ENCODE measurements at places on chromosomes 4 and X.
A peak's percentile ranks its signal among the peaks of the same experiment; 100 is the strongest.

- DNase-seq = no peak
Observed at GRCh38 chr4:41976775-41977516, 4.6 kb upstream of the DCAF4L1 start.

GRCh38 chrX:10656214-10656613, 35.8 kb upstream of the MID1 start:
- DNase-seq = no peak

DNA sequence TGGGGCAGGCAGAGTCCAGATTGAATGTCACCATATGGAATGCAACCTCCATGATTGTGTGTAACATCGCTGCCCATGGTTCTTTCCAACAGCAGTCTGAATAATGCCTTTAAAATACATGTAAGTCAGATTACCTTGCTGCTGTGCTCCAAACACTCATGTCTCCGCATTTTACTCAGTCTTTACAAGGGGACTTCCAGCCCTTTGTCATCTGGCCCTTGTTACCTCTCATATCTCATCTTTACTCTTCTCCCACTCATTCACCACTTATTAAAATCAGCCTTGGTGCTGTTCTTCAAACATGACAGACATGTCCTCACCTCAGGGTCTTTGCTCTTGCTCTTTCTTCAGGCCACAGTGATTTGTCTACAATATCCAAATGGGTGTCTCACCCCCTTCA, 200.4 kb upstream of the GYPA start:
- DNase-seq = no peak

GRCh38 chr4:142348613-142349021, 497.5 kb downstream of the INPP4B start:
- DNase-seq = no peak

DNA sequence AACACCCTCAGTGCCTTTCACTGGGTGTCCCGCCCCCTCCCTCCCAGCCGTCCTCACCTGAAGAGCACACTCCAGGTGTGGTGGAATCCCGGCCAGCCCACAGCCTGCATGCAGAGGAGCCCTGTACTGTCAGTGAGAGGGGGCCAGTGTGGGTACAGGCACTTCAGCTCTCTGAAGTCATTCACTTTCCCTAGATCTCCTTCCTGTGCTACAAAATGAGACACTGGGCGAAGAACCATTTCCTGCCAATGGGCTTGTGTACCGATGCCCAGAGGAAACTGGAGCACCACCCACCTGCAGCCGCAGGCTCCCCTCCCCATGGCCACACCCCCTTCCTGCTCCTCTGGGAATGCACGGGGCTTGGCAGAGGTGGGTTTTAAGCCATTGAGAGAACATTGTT, 73.9 kb upstream of the C4orf50 start:
- DNase-seq = no peak

- DNase-seq = no peak
Observed at GRCh38 chr4:143089847-143090246, 94.9 kb upstream of the USP38 start.

DNA sequence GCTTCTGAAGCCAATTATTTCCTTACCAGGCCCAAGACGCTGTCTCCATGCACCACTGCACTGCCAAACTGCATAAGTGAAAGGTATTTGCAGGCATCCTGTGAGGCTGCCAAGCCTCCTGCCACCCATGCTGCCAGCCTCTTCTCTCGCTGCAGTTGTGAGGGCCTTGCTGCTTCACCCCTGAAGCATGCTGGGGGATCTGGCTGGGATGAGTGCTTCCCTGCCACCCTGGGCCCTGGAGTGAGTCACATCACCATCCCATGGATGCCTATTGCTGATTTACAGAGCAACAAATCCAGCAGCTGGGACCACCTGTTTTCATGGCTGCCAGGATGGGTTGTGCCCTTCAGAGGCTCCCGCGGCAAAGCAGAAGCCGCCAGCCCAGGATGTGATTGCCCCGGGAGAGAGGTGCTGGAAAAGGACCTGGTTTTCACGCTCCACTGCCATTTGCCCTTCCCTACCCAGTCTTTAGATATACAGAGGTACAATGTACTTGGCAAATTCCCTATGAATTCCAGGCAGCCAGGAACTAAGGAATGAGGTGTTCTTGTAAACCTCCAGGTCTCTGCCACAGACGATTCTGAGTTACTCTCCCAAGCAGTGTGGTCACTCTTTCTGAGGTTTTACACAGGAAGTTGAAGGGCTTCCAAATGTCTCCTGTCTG, 41.5 kb upstream of the PTCHD1 start:
- DNase-seq = no peak

GRCh38 chr4:123488916-123489315, 92.3 kb downstream of the SPRY1 start:
- no peak for DNase-seq

DNA sequence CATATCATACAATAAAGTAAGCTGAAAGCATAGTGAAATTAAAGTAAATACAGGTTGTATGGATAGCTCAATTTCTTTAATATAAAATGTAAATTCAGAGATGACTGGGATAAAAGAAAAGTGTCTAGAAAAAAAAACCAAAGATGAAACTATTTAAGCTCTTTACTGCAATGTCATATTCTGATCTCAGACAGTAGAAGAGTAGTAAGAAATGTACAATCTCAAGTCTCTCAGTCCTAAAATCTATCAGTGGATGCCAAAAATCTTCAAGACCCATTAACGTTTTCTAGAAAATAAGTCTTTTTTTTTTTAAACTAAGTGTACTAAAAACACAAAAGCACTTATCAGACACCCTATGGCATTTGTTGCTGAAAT, 13.8 kb downstream of the MGARP start:
- no peak for DNase-seq

DNA sequence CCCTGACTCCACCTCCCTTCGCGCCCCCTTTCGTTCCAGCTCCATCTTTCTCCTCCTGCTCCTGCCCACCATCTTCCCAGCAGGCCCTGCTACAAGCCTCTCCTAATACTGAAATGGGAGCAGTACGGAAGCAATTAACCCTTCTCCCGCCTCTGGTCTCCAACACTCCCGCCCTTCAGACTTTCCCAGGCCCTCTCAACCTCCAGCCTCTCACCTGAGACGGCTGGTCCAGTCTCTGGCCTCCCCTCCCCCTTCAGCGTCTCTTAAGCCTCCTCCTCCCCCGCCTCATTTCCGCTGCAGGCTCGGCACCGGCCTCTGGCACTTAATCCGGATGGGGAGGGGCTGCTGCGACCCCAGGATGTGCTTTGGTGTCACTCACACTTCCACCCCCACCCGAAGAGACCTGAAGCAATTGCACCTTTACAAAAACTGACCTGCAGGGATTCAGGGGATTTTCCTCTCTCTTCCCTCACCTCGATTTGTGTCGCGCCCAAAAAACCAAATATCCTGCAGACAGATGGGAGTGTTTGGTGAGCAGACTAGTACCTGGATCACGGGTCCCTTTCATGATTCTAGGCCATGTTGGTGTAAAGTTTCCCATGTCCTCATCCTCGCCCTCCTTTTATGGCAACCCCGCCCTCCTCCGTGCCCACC, 657 bp downstream of the TCEAL8 start:
- DNase-seq = no peak

GRCh38 chr4:4504783-4505182, 37.1 kb downstream of the STX18 start:
- DNase-seq = no peak

DNA sequence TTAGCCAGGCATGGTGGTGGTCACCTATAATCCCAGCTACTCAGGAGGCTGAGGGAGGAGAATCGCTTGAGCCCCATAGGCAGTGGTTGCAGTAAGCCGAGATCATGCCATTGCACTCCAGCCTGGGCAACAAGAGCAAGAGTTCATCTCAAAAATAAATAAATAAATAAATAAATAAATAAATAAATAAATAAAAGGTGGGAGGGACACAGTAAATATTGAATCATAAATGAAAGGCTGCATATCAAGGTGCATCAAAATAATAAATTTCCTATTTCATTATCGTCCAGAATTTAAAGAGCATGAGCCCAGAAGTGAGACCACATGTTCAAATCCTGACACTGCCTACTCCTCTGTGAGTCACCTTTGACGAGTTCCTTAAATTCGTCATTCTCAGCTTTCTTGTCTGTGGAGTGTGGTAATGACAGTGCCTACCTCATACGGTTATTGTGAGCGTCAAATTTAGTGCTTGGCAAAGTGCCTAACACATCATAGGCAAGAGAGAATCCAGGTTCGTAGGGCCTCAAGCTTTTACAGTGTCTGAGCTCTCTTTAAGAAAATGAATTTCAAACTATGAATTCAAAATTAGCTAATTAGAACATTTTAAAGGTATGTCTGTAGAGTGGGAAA, 49.9 kb downstream of the IL15 start:
- no peak for DNase-seq

DNA sequence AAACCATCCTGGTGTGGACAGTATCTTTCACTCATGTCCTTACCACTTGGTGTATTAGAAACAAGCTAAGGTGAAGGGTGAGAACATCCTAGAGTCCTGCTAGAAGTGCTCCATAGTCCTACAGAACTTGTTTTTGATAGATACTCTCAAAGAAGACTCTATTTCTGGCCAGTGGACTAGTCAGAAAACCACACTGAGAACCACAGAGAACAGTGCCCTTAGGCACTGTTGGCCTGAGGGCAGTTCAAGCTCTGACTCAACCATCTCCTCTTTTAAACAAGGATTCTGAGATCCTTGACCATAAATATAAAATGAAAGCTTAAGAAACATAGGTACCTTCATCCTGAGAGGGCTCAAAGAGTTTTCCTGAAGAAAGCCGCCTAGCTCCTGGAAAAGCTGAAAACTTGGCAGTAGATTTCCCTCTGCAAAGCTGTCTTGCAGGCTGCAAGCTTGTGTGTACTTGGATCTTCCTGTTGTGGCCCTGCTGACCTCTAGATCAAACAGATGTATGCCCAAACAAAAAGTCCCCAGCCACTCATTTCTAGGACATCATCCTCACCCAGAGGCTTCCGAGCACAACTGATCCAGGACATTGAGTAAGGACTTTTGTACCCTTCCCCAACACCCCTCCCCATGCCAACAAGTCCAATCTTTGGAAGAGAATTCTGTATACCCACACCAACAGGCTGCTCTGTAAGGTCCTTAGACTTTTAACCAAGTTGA, 111.6 kb upstream of the CXCL13 start:
- no peak for DNase-seq

- DNase-seq = no peak
Observed at GRCh38 chr4:150007512-150007911, 70.7 kb upstream of the DCLK2 start.

GRCh38 chrX:104347860-104348259, 93.1 kb upstream of the ESX1 start:
- DNase-seq = no peak

DNA sequence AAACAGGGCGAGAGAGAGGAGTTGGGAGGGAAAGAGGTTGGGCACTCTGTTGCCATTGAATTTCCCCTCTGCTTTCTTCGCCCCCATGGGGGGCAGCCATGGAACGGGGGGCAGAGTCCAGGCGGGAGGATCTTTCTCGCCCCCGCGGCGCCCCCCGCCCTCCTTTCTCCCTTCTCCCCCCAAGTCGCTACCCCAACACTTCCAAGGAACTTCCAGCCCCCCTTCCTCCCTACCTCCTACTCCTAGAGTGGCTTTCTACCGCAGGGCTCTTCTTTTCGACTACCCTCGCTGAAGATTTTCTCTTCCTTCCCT, 594 bp upstream of the STAG2 start:
- DNase-seq = no peak

GRCh38 chr4:79141530-79141929, 184.3 kb downstream of the NAA11 start:
- DNase-seq = no peak

DNA sequence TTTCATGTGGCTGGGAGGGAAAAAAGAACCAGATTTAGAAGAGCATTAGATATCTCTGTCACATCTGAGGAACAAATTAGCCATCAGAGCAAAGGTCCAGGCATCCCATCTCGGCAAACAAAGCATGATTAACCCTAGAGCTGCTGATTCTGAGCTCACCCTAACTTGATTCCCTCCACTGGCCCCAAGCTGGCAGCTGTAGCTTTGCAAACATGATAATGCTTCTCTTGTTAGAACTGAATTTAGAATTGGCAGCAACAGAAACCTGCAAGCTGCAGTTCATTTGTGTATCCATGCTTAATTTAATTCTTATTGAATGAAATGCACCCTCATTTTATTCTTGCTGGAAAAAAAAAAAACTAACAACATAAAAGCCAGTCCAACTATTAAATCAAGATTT, 289.2 kb downstream of the IL1RAPL1 start:
- DNase-seq = no peak

DNA sequence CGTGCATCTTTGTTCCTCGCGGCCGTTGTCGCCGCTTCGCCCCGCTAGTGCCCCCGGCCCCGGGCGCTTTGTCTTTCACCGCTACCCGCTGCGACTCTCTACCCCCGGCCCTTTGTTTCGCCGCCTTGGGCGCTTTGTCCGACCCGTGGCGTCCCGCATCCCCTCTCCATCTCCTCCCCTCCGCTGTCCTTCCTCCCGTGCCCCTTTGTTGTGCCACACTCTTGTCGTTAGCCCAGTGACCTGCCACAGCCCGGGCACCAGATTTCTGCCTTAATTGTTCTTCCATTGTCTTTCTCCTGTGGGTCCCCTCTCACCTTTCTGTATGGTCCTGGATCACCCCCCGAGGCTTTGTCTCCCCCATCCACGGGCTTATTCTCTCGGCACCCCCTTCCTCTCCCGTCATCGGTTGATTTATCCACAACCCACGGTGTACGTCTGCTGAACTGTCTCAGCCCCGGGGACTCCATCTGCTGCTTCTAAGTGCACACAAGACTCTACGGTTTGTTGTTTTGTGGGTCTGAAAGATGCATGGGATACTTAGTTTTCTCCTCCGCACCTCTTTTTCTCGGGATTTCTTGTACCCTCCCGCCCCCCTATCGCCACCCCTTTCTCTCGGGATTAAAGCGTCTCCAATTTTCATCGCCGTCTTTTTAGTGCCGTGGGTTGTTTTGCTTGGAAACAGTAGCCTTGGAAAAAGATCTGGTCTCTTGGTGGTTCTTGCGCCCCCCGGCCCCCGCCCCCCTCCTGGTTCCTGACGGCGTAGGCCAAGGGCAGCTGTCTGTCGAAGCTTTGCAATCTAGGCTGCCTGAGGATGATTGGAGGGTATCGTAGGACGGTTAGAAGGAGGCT, 783 bp downstream of the RBPJ start:
- DNase-seq = peak; percentile 63

DNA sequence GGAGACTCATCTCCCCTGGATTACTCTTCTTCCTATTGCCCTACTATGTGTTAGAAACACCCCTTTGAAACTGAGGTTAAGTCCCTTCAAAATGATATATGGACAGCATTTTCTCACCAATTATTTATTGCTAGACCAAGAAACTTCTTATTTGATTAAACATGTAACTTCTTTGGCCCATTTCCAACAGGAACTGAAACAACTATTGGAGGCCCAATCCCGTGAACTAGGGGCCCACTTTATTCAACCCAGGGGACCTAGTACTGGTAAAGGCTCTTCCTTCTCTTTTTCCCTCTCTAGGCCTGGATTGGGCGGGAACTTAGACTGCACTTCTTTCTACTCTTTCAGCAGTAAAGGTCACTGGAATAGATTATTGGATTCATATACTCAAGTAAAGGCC, 16.7 kb upstream of the COL25A1 start:
- DNase-seq = no peak

Measured in ascending aorta (tissue), 2 donors.